ENCODE measurements at places on chromosomes 5 and 9.

DNA sequence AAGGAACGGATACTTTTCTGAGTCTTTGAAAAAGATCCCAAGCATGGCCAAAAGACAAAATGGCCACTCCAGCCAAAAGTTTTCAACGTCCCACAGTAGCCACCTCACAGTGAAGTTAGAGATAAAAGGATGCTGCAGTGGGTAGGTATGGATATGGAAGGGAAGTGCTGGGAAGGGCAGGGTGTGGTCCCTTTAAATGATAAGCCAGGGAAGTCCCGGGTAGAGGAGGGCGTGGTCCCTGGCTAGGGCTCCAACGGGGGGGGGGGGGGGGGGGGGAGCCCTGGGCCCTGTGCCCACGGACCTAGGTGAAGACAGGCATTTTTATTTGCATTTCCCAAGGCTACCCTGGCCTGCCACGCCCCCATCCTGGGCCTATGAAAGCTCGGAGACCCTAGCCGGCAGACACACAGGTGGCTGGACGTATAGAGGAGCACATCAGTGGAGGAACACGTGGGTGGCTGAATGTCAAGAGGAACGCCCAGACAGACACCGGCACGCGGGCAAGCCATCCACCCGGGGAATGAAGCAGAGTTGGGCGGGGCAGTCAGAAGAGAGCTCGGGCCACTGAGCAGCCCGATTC lies 306.7 kb downstream of the NFIB start:
- H3K27ac ChIP-seq = no peak overlapping the region
- no peaks in the 10 kb centered on the region for H3K27me3 ChIP-seq
- no peak overlapping the region for H3K4me3 ChIP-seq
- DNase-seq = no peak
- H3K4me1 ChIP-seq = no peaks in the 10 kb centered on the region
- no peaks in the 10 kb centered on the region for H3K36me3 ChIP-seq

- no peak for DNase-seq
- H3K27me3 ChIP-seq = no peaks in the 10 kb centered on the region
- H3K4me3 ChIP-seq = no peak overlapping the region
- H3K36me3 ChIP-seq = no peaks in the 10 kb centered on the region
These were observed 214.1 kb upstream of the TLE4 start for GRCh38 chr9:79357616-79358015.

- no peak overlapping the region for H3K4me3 ChIP-seq
- no peaks in the 10 kb centered on the region for H3K36me3 ChIP-seq
- H3K4me1 ChIP-seq = no peaks in the 10 kb centered on the region
These were observed 382.7 kb upstream of the CDH10 start for GRCh38 chr5:25027526-25027925.

DNA sequence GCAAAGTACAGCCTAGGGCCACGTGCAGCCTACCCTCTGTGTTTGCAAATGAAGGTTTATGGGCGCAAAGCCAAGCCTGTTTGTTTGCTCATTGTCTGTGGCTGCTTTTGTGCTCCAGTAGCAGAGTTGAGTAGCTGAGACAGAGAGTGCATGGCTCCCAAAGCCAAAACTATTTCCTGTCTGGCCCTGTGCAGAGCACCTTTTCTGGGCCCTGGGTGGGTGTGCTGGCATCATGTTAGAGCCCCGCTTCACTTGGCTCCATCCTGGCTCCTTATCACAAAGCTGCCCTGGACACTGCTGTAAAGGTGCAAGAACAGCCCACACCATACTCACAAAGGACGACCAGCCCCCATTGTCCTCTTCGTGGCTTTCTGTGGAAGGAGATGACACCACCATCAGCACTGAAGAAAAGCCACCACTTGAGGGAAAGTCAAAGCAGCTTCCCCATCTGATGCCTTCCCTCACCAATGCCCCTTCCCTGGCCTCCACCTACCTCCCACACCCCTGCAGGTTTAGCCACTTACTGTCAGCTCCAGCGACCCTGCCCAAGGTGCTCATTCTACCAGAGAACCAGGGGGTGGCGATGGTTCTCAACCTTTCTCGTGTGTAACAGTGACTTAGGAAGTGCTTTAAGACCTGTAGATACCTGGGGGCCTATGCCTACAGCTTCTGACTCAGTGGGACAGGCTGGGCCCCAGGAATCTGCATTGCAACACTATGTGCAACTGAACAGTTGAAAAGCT lies 23.4 kb downstream of the LCP2 start:
- DNase-seq = peak; percentile 49
- no peaks in the 10 kb centered on the region for H3K27me3 ChIP-seq
- H3K36me3 ChIP-seq = peaks cover 85% of the 10 kb centered on the region
- no peak overlapping the region for H3K4me3 ChIP-seq
- H3K27ac ChIP-seq = 0 out of 2 replicates have a peak overlapping the region, but pooled peaks have one; percentile 18

DNA sequence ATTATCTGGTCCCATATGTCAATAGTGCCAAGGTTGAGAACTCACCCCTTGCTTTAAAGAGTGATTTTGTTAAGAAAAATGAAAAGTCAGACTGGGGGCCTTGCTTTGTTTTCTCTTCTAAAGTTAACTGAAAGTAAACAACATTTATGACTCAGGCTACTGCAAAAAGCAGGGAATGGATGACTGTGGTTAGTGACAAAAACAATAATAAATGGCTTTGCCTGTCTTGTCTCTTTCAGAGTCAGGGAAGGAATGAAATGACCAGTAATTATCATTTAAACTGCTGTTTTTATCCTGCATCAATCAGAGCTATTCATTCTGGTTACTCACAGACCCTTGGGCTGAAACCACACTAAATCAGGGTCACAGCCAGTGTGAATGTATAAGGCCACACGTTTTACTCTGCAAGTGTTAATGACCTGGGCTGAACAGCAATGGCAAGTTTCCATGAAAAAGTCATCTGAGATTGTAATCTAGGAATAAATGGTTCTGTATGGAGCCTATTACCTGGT lies 112.2 kb downstream of the ZNF608 start:
- peaks cover 7% of the 10 kb centered on the region for H3K4me1 ChIP-seq
- DNase-seq = no peak
- no peak overlapping the region for H3K4me3 ChIP-seq
- H3K36me3 ChIP-seq = no peaks in the 10 kb centered on the region

DNA sequence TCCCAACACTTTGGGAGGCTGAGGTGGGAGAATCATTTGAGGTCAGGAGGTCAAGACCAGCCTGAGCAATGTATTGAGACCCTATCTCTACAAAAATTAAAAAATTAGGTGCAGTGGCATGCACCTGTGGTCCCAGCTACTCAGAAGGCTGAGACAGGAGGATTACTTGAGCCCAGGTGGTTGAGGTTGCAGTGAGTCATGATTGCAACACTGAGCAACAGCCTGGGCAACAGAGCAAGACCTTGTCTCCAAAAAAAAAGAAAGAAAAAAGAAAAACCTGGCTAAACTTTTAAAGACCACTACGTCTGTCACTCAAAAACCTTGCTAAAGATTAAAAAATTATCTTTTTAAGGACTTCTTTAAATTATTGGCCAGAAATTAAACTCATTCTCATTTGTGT lies 59.8 kb upstream of the ABCA1 start:
- DNase-seq = no peak
- no peak overlapping the region for H3K4me3 ChIP-seq
- no peaks in the 10 kb centered on the region for H3K36me3 ChIP-seq
- no peak overlapping the region for H3K27ac ChIP-seq

GRCh38 chr5:127758766-127759283 lies 55.6 kb downstream of the CCDC192 start:
- no peak overlapping the region for H3K27ac ChIP-seq
- H3K27me3 ChIP-seq = no peaks in the 10 kb centered on the region
- H3K36me3 ChIP-seq = no peaks in the 10 kb centered on the region
- no peak for DNase-seq
- H3K4me3 ChIP-seq = no peak overlapping the region

- no peaks in the 10 kb centered on the region for H3K4me1 ChIP-seq
- no peak overlapping the region for H3K4me3 ChIP-seq
- no peaks in the 10 kb centered on the region for H3K27me3 ChIP-seq
- no peak overlapping the region for H3K27ac ChIP-seq
- no peaks in the 10 kb centered on the region for H3K36me3 ChIP-seq
These were observed 218.8 kb upstream of the NR4A3 start for GRCh38 chr9:99602854-99603253.

DNA sequence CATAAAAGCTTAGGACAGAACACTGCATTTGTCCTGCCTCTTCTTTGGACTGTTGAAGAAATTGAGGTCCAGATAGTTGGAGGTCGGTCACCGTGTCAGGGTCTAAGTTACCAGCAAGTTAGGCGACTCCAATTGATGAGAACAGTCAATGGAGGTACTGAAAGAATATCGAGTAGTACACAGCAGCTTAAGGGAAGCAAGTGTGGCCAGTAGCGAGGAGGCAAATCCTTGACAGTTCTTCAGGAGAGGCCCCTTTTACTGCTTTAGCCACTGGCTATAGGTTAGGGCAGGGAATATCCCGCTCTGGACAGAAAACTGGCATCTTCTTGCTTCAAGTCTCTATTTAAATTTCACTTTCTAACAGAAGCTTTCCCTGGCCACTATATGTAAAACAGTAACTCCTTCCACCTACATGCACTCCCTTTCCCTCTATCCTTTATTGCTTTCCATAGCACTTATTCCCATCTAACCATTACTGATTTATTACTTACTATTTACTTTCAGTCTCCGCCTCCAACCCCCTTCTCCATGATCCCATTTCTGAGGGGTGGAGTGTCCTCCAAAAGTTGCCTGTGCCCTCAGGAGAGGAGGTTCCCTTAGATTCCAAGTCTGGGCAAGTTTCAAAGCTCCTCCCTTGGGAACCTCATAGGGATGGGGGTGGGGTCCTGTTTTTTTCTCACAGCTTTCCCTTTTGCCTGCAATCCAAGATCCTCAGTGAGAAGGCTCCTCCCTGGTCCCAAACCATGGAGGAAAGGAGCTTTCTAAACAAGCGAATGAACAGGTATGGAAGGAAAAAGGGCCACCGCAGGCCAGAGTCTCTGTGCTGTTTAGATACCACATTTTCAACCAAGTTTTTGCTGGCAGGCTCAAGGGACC lies 4.1 kb upstream of the PRDM6 start:
- DNase-seq = no peak
- H3K27me3 ChIP-seq = no peaks in the 10 kb centered on the region
- no peaks in the 10 kb centered on the region for H3K36me3 ChIP-seq
- no peaks in the 10 kb centered on the region for H3K4me1 ChIP-seq
- no peak overlapping the region for H3K4me3 ChIP-seq

DNA sequence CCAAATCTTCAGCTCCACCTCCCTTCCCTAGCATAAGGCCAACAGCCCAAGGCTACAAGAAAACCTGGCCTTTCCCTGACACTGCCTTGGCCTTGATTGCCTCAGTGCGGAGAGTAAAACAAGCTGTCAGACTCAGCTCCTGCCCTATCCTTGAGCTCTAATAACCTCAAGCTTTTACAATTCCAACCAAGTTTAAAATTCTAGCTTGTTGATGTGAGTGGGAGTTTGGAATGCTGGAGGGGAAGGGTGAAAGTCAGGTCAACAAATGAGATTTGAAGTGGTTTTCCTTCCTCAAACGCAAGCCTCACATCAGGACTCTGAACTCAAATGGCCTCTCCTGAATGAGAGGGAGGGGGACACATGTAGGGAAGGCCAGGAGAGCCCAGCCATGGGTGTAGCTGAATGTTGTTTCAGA lies 197.0 kb upstream of the VLDLR start:
- no peaks in the 10 kb centered on the region for H3K36me3 ChIP-seq
- no peaks in the 10 kb centered on the region for H3K27me3 ChIP-seq

- H3K4me3 ChIP-seq = no peak overlapping the region
- no peaks in the 10 kb centered on the region for H3K36me3 ChIP-seq
- peak; percentile 62 for DNase-seq
- H3K27ac ChIP-seq = peak overlapping the region; percentile 60
- H3K27me3 ChIP-seq = no peaks in the 10 kb centered on the region
These were observed 700.2 kb downstream of the IRX1 start for GRCh38 chr5:4295663-4296339.

GRCh38 chr9:123364241-123364824 lies 8.3 kb downstream of the CRB2 start:
- no peak for DNase-seq
- H3K4me3 ChIP-seq = no peak overlapping the region
- no peaks in the 10 kb centered on the region for H3K4me1 ChIP-seq
- H3K27ac ChIP-seq = no peak overlapping the region

GRCh38 chr5:156395306-156395675 lies 68.3 kb downstream of the SGCD start:
- H3K27ac ChIP-seq = no peak overlapping the region
- no peaks in the 10 kb centered on the region for H3K36me3 ChIP-seq
- no peaks in the 10 kb centered on the region for H3K4me1 ChIP-seq
- no peak overlapping the region for H3K4me3 ChIP-seq
- no peak for DNase-seq

GRCh38 chr9:134738869-134739659 lies 97.5 kb downstream of the COL5A1 start:
- H3K36me3 ChIP-seq = no peaks in the 10 kb centered on the region
- no peaks in the 10 kb centered on the region for H3K4me1 ChIP-seq
- peak; percentile 39 for DNase-seq
- no peaks in the 10 kb centered on the region for H3K27me3 ChIP-seq

- peaks cover 27% of the 10 kb centered on the region for H3K4me1 ChIP-seq
- H3K27ac ChIP-seq = no peak overlapping the region
- no peaks in the 10 kb centered on the region for H3K36me3 ChIP-seq
- no peak for DNase-seq
- no peaks in the 10 kb centered on the region for H3K27me3 ChIP-seq
These were observed 193.7 kb downstream of the PIK3R1 start for GRCh38 chr5:68409259-68409658.

DNA sequence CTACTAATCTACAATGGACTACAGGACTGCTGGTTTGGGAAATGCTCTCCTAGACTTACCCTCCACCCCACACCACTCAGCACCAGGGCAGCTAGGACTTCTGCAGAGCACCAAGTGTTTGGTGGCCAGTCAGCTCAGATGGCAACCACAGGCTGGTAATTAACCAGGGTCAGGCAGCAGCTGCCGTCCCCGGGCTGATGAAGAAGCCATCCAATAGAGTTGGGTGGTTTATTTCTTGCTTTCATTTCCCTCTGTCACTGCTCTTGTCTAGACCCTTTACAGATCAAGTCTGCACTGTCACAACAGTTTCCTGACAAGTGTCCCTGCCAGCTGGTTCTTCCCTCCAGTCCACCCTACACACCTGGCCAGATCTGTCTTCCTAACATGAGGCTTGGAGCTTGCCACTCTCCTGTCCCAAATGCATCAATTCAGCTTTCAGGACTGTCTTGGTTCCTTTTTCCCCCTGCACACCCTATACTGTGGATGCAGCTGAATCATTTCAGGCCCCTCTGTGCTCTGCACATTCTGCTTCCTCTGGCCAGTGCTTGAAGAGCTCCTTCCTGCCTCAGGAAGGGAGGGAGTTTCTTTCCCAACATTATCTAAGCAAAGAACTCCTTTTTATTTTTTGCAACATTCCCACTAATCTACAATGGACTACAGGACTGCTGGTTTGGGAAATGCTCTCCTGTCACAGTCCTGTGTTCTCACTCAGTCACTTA lies 30.2 kb upstream of the HSPA9 start:
- H3K4me3 ChIP-seq = no peak overlapping the region
- no peak overlapping the region for H3K27ac ChIP-seq
- DNase-seq = no peak
- no peaks in the 10 kb centered on the region for H3K27me3 ChIP-seq
- no peaks in the 10 kb centered on the region for H3K36me3 ChIP-seq

- peaks cover 14% of the 10 kb centered on the region for H3K4me1 ChIP-seq
- no peaks in the 10 kb centered on the region for H3K27me3 ChIP-seq
- no peak overlapping the region for H3K27ac ChIP-seq
- H3K36me3 ChIP-seq = no peaks in the 10 kb centered on the region
- H3K4me3 ChIP-seq = no peak overlapping the region
- DNase-seq = no peak
These were observed 304.8 kb upstream of the PANK3 start for GRCh38 chr5:168883991-168884390.

GRCh38 chr9:74804018-74804385 lies 83.7 kb downstream of the TRPM6 start:
- H3K4me1 ChIP-seq = no peaks in the 10 kb centered on the region
- peaks cover 3% of the 10 kb centered on the region for H3K27me3 ChIP-seq
- H3K36me3 ChIP-seq = no peaks in the 10 kb centered on the region
- H3K27ac ChIP-seq = no peak overlapping the region
- no peak overlapping the region for H3K4me3 ChIP-seq
- DNase-seq = no peak
